ENCODE measurements at places on chromosomes 2 and 18.

- no peak for DNase-seq
Observed at GRCh38 chr2:223786943-223787342, 50.4 kb downstream of the AP1S3 start.

DNA sequence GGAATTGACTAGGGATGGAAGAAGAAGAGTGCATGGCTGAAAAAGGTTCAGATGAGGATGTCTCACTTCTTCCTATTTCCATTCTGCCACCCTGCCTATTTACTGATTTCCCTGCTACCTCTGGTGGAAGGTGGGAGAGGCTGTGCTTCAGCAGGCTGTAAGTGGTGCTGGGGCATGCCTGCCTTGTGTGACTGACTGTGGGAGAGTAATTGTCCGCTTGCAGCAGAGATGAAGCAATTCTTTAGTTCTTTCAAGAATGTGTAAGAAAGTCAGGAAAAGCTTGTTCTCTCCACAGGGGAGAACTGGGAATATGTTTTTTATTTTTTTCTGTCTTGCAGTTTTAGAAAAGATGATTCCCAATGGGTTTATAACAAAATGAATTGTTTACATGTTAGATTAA, 72.5 kb upstream of the NYAP2 start:
- no peak for DNase-seq

DNA sequence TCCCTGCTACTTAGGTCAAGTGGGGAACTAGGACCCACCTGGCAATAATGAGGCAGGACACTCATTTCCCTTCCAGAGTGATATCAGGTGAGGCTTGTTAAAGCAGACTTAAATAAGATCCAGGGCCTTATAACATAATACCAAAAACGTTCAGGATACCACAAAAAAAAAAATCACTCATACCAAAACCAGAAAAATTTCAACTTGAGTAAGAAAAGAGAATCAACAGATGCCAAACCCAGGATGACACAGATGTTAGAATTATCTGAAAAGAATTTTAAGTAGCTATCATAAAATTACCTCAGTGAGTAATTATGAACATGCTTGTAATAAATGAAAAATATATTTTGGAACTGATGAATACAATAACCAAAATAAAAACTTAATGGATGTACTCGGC, 255.6 kb upstream of the OSR1 start:
- DNase-seq, result no peak

- no peak for DNase-seq
Observed at GRCh38 chr2:20130821-20131645, 79.6 kb upstream of the LAPTM4A start.
